ENCODE measurements at places on chromosomes 12 and 14. TPM values are rescaled to one million over a fixed set of nuclear protein-coding genes. Genes with fewer than 3 reads are reported as not detected.

DNA sequence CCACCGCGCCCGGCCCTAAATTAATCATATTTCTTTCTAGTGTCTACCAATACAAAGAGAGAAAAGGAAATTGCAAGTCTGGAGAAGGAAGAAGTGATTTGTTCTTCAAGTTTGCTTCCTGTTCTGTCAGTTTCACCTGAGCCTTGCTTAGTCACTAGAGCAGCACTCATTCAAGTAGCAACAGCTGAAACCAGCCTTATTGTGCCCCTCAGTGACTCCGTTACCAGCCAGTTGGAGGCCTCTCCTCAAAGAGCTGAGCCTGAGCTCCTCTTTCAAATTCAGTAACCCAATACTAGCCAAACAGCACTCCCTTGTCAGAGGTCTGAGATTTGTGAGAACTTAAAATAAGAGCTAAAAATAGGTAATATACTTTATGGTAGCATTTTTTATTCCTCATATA lies 17.4 kb downstream of the PAWR start:
- no peak overlapping the region for H3K4me3 ChIP-seq
- peaks cover 7% of the 10 kb centered on the region for H3K4me1 ChIP-seq
- no peaks in the 10 kb centered on the region for H3K27me3 ChIP-seq

- H3K36me3 ChIP-seq, result no peaks in the 10 kb centered on the region
- H3K27me3 ChIP-seq, result peaks cover 3% of the 10 kb centered on the region
Measured at GRCh38 chr14:91523972-91524371, 13.9 kb upstream of the PPP4R3A start.

Gene RAD51AP1
- total RNA-seq, result 23.4 TPM

- H3K4me1 ChIP-seq, result no peaks in the 10 kb centered on the region
- H3K4me3 ChIP-seq, result no peak overlapping the region
- peak; percentile 61 for DNase-seq
- H3K36me3 ChIP-seq, result no peaks in the 10 kb centered on the region
- H3K27me3 ChIP-seq, result no peaks in the 10 kb centered on the region
Measured at GRCh38 chr14:39368261-39368959, 63.8 kb downstream of the FBXO33 start.

DNA sequence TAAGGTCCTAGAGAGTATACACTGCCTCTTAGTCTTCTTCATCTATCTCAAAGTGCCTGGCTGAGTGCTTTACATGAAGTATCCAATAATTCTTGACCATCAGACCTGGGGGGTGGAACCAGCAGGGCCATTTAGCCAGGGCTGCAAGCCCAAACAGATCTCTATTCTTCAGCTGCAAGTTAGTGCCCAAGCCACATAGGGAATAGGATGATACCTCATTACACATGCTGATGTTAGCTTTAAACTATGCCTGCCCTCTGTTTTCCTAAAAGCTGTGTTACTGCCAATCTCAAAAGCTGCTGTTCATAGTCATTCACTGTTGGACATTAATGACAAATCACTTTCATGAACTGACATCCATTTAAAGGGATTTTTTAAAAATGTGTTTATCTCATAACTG lies 16.7 kb upstream of the IFNG start:
- no peaks in the 10 kb centered on the region for H3K4me1 ChIP-seq
- H3K36me3 ChIP-seq, result no peaks in the 10 kb centered on the region
- H3K4me3 ChIP-seq, result no peak overlapping the region
- H3K27ac ChIP-seq, result no peak overlapping the region

DNA sequence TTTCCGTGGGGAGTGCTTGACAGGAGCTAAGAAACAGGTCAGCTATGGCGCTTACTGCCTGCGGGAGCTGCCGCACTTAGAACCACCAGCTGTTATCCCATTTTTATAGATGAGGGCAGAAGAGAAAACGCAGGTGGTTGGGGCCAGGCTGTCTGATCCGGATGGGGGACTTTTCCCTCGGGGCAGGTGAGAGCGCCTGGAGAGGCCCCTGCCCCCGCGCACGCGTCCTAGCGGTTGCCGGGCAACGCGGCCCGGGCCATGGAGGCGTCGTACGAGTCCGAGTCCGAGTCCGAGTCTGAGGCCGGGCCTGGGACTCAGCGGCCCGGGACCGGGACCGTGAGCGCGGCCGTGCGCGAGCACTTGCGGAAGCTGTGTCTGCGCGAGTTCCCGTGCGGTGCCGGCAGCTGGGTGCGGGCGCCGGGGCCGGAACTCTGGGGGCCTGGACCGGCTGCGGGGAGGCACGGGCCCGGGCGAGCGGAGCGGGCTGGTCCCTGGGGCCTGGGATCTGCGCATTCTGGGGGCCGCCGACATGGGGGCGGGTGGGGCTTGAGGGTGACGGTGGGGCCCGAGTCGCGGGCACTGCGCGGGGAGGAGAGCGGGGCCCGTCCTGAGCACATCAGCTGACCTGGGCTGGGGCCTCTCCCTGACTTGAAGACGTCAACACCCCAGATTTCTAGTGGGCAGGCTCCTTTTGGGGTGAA lies at the start of gene LRRC43:
Gene LRRC43 (plus strand): TSS at position 237 of the 701 bp plus-strand sequence. CDS start 22 bp downstream, at position 259.
- H3K36me3 ChIP-seq, result no peaks in the 10 kb centered on the region
- H3K4me3 ChIP-seq, result peak within 1 kb of the TSS; percentile 39
- peak; percentile 36 for DNase-seq

GRCh38 chr12:116361414-116362223 lies 84.1 kb upstream of the MED13L start:
- DNase-seq, result no peak
- peaks cover 10% of the 10 kb centered on the region for H3K4me1 ChIP-seq
- no peak overlapping the region for H3K27ac ChIP-seq
- H3K27me3 ChIP-seq, result no peaks in the 10 kb centered on the region
- no peak overlapping the region for H3K4me3 ChIP-seq
- H3K36me3 ChIP-seq, result no peaks in the 10 kb centered on the region

Gene KRT82
- total RNA-seq, result not detected

- peaks cover 3% of the 10 kb centered on the region for H3K36me3 ChIP-seq
- DNase-seq, result no peak
- no peaks in the 10 kb centered on the region for H3K4me1 ChIP-seq
- H3K27ac ChIP-seq, result no peak overlapping the region
- H3K4me3 ChIP-seq, result no peak overlapping the region
- no peaks in the 10 kb centered on the region for H3K27me3 ChIP-seq
Measured at GRCh38 chr12:111792155-111792855, 25.6 kb downstream of the ALDH2 start.

GRCh38 chr12:41073633-41074472 lies 114.3 kb upstream of the PDZRN4 start:
- H3K27ac ChIP-seq, result no peak overlapping the region
- no peaks in the 10 kb centered on the region for H3K36me3 ChIP-seq
- DNase-seq, result no peak
- H3K4me1 ChIP-seq, result no peaks in the 10 kb centered on the region
- H3K27me3 ChIP-seq, result no peaks in the 10 kb centered on the region

DNA sequence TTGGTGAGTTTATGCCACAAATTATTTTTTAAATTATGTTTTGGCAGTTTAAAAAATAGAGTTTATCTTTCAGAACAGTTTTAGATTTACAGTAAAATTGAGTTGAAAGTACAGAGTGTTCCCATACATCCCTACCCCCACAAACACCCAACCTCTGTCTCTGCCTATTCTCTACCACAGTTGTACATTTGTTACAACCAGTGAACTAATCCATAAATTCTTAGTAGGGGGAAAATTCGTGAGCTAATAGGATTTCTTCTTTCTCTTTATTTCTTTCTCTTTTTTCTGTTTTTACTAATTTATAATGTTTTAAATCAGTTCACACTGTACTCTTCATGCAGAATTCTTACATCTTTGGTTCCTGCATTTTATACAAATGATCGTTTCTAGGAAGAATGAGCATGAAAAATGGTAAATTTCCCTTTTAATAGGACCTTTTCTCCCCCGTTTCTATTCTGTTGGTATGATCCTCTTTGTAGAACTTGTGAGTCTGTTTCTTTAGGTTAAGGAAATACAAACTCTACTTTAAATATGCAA lies 56.7 kb downstream of the MIPOL1 start:
- H3K27ac ChIP-seq, result no peak overlapping the region
- no peaks in the 10 kb centered on the region for H3K36me3 ChIP-seq
- H3K4me3 ChIP-seq, result no peak overlapping the region
- DNase-seq, result no peak

GRCh38 chr14:77459072-77459723 lies 1.3 kb downstream of the AHSA1 start:
- H3K27me3 ChIP-seq, result no peaks in the 10 kb centered on the region
- peak overlapping the region; percentile 76 for H3K27ac ChIP-seq
- H3K4me3 ChIP-seq, result peak overlapping the region; percentile 86

Gene MAP3K9
- 0.11 TPM for total RNA-seq

Gene NRXN3
- total RNA-seq, result 4.2 TPM

DNA sequence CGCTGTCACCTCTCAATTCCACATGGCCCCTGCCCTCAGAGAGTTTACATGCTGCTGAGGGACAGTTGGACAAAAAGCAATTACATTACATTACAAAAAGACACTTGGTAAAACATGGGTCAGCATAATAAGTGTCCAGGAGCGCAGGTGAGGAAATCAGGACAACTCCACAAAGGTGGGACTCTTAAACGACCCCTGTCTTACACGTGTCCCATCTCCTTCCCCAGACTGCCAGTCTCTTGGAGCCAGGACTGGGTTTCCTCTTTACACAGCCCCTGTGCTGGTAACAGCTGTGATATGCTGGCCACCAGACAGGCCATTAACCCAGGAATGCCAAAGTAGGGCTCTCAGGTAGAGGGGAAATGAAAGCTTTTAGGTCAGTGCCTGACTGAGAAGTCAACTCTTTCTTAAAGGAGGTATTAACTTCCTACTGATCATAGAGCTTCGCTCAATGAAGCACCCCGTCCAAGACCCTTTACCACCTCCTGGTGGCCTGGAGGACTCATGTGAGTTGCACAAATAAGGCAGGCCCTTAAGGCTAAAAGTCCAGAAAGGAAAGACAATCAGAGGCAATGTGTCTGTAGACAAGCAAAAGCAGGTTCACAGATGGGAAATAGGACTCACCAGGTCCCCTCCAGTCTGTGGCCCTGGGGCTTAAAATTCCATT lies 55.5 kb downstream of the ANO2 start:
- no peak overlapping the region for H3K4me3 ChIP-seq
- DNase-seq, result no peak
- H3K36me3 ChIP-seq, result peaks cover 10% of the 10 kb centered on the region

- H3K27ac ChIP-seq, result no peak overlapping the region
- H3K4me1 ChIP-seq, result peaks cover 48% of the 10 kb centered on the region
- no peaks in the 10 kb centered on the region for H3K36me3 ChIP-seq
- no peaks in the 10 kb centered on the region for H3K27me3 ChIP-seq
Measured at GRCh38 chr12:2960996-2961616, 1.9 kb downstream of the TEAD4 start.

GRCh38 chr12:26803552-26803951 lies 29.4 kb downstream of the ITPR2 start:
- peak; percentile 26 for DNase-seq
- no peak overlapping the region for H3K27ac ChIP-seq
- no peak overlapping the region for H3K4me3 ChIP-seq
- peaks cover 2% of the 10 kb centered on the region for H3K36me3 ChIP-seq
- H3K4me1 ChIP-seq, result peaks cover 16% of the 10 kb centered on the region
- no peaks in the 10 kb centered on the region for H3K27me3 ChIP-seq

- peaks cover 26% of the 10 kb centered on the region for H3K4me1 ChIP-seq
- no peak for DNase-seq
- H3K36me3 ChIP-seq, result no peaks in the 10 kb centered on the region
- H3K27ac ChIP-seq, result peak overlapping the region; percentile 3
Measured at GRCh38 chr12:120680165-120680738, 6.7 kb upstream of the MLEC start.

- H3K4me3 ChIP-seq, result no peak overlapping the region
- H3K27ac ChIP-seq, result no peak overlapping the region
- DNase-seq, result no peak
Measured at GRCh38 chr14:96053248-96053599, 14.1 kb downstream of the C14orf132 start.

DNA sequence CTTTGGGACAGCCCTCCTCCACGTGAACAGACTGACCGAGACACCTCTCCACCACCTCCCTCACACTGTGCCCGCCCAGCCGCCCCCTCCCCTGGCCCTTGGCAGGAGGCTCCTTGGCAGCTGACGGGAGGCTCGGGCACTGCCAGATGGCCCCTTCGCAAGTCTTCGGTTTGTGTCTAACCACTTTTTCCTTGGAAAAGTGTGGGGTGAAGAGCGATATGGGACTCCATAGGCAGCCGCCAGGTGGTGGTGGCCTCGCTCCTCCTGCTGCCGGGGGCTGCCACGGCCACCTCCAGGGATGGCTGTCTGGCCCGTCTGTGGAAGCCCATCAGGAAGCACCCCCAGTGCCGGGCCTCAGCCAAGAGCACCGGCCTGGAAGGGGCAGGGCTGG lies 58.7 kb downstream of the LRCOL1 start:
- no peak overlapping the region for H3K27ac ChIP-seq
- no peak overlapping the region for H3K4me3 ChIP-seq
- H3K27me3 ChIP-seq, result no peaks in the 10 kb centered on the region
- H3K4me1 ChIP-seq, result no peaks in the 10 kb centered on the region
- DNase-seq, result no peak

- no peak within 1 kb of the TSS for H3K27ac ChIP-seq
- no peak within 1 kb of the TSS for H3K4me3 ChIP-seq
- no peaks in the 10 kb centered on the region for H3K4me1 ChIP-seq
- H3K36me3 ChIP-seq, result no peaks in the 10 kb centered on the region
- no peaks in the 10 kb centered on the region for H3K27me3 ChIP-seq
Measured at GRCh38 chr12:55549302-55549701, at the start of gene OR6C4. Gene OR6C4 (plus strand): TSS chr12:55549602. CDS start chr12:55551227, 1,625 bp downstream.

- H3K4me1 ChIP-seq, result no peaks in the 10 kb centered on the region
- H3K27ac ChIP-seq, result no peak overlapping the region
- H3K27me3 ChIP-seq, result no peaks in the 10 kb centered on the region
- DNase-seq, result no peak
Measured at GRCh38 chr14:25111061-25111601, 61.2 kb upstream of the STXBP6 start.

Gene TSHR
- total RNA-seq, result not detected

DNA sequence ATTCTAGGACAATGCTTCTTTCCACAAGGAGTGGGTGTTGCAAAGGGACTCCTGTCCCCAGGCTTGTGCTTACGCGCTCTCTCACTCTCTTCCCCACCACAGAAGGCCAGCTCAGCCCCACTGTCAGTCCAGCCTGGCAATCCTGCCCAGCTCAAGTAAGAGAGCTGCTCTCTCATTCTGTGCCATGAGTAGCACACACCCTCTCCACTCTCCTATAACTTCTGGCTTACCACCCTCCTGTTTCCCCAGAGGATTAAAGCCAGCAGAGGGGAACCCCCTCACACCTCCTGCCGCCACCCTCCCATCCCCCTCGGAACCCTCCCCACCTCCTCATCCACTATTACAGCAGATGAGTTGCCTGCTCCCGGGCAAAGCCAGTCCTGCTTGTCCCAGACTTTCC lies 17.1 kb downstream of the NCKAP5L start:
- H3K4me1 ChIP-seq, result no peaks in the 10 kb centered on the region
- H3K27ac ChIP-seq, result no peak overlapping the region
- no peaks in the 10 kb centered on the region for H3K27me3 ChIP-seq

Measured in endothelial cell of umbilical vein (primary cell).